ENCODE measurements at places on chromosomes 3 and 15.

- H3K27me3 ChIP-seq: no peaks in the 10 kb centered on the region
- no peak overlapping the region for H3K4me3 ChIP-seq
- no peaks in the 10 kb centered on the region for H3K36me3 ChIP-seq
- no peak for DNase-seq
These were observed 55.7 kb downstream of the EPHB1 start for GRCh38 chr3:134850761-134851160.

DNA sequence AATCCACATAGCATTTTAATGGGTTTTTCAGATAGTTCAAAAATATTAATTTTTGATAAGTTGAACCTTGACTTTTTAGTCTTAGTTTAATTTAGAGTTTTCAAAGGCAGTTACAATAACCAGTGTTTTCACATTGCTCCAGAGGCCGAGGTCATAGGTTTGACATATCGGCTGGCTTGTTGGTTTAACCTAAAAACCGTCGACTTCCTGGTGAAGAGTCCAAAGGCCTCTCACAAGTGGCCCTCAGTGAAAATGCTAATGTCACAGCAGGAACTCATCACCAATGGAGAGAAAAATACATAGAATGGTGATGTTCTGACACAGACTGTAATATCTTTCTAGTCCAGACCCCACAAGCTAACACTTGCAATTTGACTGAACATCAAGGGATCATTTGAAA lies 642.3 kb downstream of the PLOD2 start:
- H3K4me3 ChIP-seq: no peak overlapping the region
- no peak for DNase-seq
- no peaks in the 10 kb centered on the region for H3K36me3 ChIP-seq

DNA sequence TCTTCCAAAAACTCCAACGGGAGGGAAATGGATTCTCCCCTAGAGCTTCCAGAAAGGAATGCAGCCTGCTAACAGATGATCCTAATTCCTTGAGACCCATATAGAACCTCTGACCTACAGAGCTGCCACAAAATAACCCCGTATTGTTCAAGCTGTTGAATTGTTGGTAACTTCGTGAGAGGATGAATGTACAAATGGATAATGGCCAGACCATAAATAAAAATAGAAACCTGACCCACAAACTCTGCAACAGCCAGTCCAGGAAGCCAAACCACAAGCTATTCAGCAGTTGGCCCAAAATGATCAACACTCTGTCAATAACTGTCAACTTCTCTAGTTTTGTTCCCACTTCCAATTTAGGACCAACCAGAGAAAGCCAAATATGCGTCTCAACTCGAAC lies 414.0 kb upstream of the ZNF717 start:
- no peak overlapping the region for H3K4me3 ChIP-seq
- H3K4me1 ChIP-seq: no peaks in the 10 kb centered on the region
- no peaks in the 10 kb centered on the region for H3K36me3 ChIP-seq

DNA sequence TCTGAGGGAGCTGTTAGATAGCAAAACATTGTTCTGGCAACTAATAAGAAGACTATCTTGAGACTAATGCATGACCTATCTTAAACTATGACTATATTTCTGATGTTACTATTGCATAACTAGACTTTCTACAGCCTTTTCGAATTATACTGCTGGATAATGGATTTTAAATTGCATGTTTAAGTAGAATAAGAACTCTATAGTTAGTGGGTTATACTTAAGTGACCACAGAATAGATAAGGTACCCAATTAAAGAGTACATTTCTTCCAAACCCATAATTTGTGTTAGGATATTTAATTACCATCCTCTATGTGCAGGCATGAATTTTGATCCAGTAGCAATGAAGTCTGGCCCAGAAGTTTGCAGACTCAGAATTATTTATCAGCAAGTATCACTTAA lies 44.6 kb upstream of the SPPL2A start:
- no peak overlapping the region for H3K4me3 ChIP-seq
- DNase-seq: no peak
- no peaks in the 10 kb centered on the region for H3K36me3 ChIP-seq

DNA sequence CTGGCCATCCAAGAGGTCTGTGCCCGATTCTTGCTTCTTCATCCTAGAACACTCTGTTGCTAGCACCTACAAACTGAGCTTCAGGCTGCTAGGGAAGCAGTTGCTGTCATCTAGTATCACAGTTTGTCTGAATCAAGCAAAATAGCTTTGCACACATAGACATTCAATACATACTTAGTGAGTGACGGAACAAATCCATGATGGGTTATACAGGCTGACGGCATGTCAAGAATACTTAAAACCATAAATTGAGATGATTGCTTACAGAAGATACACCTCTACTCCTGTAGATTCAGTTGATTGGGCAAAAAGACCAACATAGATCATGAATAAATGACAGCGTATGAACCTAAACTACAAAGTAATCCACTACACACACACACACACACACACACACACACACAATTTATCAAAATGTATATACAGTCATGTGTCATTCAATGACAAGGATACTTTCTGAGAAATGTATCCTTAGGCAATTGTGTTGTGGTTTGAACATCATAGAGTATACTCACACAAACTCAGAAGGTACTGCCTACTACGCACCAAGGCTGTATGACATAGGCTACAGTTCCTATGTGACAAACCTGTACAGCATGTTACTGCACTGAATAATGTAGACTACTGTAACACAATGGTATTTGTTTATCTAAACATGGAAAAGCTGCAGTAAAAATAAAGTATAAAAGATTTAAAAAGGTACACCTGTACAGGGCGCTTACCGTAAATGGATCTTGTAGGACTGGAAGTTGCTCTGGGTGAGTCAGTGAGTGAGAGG lies 14.4 kb upstream of the HEG1 start:
- DNase-seq: no peak
- H3K27me3 ChIP-seq: no peaks in the 10 kb centered on the region
- H3K4me3 ChIP-seq: no peak overlapping the region
- H3K4me1 ChIP-seq: no peaks in the 10 kb centered on the region
- H3K36me3 ChIP-seq: no peaks in the 10 kb centered on the region
- H3K27ac ChIP-seq: no peak overlapping the region

DNA sequence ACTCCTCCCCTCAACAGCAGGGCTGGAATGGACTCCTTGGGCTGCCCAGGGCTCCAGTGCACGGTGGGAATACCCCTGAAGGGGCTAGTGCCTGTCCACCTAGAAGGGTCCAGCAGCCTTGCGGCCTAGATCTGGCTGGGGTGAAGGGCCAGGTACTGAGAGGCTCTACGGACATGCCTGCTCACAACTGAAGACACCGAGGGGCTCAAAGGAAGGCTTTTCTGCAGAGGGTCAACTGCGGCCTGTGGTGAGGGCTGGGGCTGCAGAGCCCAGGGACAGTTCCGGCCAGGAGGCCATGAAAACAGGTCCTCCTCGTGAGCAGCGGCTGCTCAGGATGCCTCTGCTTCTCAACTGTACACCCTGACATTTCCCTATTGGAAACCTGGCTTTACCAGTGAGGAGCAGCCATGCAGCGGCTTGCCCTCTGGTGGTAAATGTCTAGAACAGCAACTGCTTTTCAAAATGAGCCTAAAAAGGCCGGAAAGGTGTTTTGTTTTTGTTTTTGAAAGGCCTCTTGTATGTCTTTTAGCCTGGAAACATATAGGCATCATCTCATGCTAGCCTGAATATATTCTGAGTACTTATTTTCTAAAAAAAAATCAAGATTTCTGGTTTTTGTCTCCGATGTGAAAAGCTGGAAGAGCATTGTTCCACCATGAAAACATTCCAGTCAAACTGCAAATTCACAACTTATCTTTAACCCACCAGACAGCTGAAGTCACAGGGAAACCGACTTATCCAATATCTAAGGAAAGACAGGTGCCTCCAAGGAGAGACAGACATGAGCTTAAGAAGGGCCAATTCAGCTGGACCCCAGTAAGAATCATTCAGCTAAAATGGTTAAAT lies 163.4 kb downstream of the KLF13 start:
- H3K4me1 ChIP-seq: peaks cover 8% of the 10 kb centered on the region
- no peak overlapping the region for H3K27ac ChIP-seq
- H3K36me3 ChIP-seq: no peaks in the 10 kb centered on the region
- H3K4me3 ChIP-seq: no peak overlapping the region
- DNase-seq: peak; percentile 26
